Chondrocyte (in vitro differentiated cells): ENCODE measurements at places on chromosomes 7 and 10. TPM values are rescaled to one million over a fixed set of nuclear protein-coding genes. Genes with fewer than 3 reads are reported as not detected.

NEUROD6 gene
- not detected in 3 replicates for total RNA-seq

DNA sequence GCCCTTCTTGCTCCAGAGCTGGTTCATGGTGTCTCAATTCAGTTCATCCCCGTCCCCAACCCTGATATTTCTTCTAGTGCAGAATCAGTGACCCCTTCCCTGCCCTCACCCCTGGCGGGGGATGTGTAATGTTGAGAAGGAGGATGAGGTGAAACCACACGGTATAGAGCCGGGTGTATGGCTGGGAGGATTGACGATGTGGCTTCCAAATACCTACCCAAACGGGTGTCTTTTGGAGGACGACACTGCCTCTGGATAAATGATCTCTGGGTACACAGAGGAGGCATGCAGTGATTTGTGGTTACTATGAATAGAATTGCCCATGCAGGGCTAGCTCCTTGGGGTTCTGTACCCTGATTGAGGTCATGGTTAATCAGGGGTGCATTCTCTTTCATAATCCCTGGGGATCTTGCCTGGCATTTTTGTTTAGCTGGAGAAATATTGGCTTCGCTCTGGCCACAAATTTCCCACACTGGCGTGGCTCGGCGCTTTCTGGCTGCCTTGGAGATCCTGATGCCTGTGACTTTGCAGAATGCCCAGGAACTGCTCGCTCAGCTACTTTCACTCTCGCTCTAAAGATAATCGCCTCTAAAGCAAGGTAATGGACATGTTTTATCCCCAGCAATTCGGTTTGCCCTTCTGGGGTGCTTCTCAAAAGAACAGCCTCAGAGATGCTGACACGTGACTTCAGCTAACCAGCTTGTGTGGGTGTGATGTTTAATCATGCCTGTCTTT, 89.2 kb downstream of the RBM20 start:
- no peak for DNase-seq
- H3K27ac ChIP-seq = no peak overlapping the region
- no peak overlapping the region for H3K4me3 ChIP-seq
- H3K36me3 ChIP-seq = no peaks in the 10 kb centered on the region
- H3K27me3 ChIP-seq = peaks cover 25% of the 10 kb centered on the region
- H3K4me1 ChIP-seq = peaks cover 14% of the 10 kb centered on the region

GRCh38 chr10:126341491-126341890, 46.8 kb downstream of the ADAM12 start:
- H3K27ac ChIP-seq = no peak overlapping the region
- H3K4me3 ChIP-seq = no peak overlapping the region
- no peaks in the 10 kb centered on the region for H3K27me3 ChIP-seq
- no peaks in the 10 kb centered on the region for H3K4me1 ChIP-seq

- no peaks in the 10 kb centered on the region for H3K4me1 ChIP-seq
- no peak overlapping the region for H3K4me3 ChIP-seq
- no peaks in the 10 kb centered on the region for H3K36me3 ChIP-seq
Measured at GRCh38 chr7:27388561-27388960, 146.0 kb downstream of the EVX1 start.

DNA sequence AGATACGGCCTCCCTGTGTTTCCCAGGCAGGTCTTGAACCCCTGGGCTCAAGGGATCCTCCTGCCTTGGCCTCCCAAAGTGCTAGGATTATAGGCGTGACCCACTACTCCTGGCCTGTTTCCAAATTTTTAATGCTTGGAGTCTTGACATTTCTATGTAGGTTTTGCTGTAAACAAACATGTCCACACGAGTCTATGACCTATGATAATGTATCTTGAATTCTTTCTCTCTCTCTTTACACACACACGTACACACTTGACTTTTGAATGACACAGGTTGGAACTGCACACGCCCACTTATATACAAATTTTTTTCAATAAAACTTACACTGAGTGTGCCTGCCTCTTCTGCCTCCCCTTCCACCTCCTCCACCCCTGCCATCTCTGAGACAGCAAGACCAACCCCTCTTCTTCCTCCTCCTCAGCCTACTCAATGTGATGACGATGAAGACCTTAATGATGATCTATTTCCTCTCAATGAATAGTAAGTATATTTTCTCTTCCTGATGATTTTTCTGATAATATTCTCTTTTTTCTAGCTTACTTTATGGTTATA, 44.1 kb upstream of the LAMB1 start:
- no peaks in the 10 kb centered on the region for H3K27me3 ChIP-seq
- H3K4me1 ChIP-seq = peaks cover 35% of the 10 kb centered on the region
- DNase-seq = no peak
- no peak overlapping the region for H3K27ac ChIP-seq
- no peaks in the 10 kb centered on the region for H3K36me3 ChIP-seq

DNA sequence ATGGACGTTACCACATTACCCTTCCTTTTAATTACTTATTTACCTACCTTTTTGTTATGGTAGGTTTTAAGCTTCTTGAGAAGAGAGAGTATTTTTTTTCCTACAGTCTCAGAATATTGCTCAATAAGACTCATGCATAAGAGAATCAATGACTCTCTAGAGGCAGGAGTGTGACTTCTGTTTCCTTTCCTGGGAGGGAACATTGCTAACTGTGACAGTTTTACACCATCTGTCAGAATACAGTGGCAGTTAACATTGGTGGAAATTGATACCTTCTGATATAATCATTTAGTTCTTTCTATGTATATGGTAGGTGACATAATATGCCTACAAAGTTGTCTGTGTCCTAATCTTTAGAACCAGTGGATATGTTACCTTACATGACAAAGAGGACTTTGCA, 348.7 kb upstream of the POT1 start:
- H3K4me1 ChIP-seq = no peaks in the 10 kb centered on the region
- no peak overlapping the region for H3K4me3 ChIP-seq
- DNase-seq = no peak
- H3K27me3 ChIP-seq = peaks cover 2% of the 10 kb centered on the region
- H3K27ac ChIP-seq = no peak overlapping the region
- no peaks in the 10 kb centered on the region for H3K36me3 ChIP-seq

DNA sequence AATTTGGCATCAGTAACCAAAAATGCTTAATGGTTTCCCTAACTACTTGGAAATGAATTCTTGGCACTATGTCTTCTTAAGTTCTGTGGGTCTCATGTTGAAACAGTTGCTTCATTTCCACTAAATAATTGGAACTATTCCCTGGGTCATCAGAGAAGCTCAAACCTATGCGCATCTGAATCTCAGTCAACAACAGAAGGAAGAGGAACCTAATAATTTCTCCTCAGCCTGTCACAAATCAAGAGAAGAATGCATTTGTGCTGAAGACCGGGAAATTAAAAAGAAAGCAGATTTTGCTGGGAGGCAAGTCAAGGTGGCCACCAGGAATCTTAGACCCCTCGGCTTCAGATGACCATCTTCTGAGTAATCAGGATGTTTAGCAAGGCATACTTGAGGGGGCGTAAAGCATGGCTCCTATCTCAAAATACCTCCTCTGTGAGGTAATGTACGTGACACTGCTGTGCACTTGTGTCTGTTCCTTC, 41.4 kb downstream of the TOMM7 start:
- H3K27ac ChIP-seq = no peak overlapping the region
- no peak for DNase-seq
- peaks cover 14% of the 10 kb centered on the region for H3K4me1 ChIP-seq
- no peak overlapping the region for H3K4me3 ChIP-seq

DNA sequence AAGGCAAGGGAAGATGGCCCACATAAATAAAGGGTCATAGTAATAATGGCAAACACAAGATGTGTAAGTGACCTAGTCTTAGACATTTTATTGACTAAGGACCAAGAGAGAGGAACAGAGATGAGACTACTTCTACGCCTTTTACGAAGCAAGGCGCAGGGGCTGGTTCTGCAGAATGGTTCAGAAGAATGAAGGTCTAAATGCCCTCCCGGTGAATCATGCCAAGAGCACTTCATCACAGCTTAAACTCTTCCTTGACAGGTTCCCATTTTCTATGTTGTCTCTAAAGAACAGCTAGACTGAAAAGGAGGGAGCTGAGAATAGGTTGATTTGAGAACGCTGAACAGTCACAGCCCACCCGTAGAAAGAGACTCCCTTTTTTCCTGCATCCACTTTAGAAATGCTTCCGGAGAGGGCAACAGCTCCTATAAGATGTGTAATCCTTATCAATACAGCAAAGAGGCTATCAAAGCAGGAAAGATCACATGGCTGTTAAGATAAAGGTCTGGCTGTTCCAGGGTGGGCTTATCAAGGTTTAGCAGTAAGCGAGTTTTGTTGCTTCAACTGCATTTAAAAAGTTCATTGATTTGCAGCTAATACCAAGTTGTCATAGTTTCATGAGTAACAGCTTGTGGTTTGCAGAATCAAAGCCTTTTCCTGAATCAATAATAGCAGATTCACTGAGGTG, 93.4 kb upstream of the AUTS2 start:
- peaks cover 12% of the 10 kb centered on the region for H3K27me3 ChIP-seq
- H3K4me1 ChIP-seq = no peaks in the 10 kb centered on the region
- DNase-seq = no peak
- H3K27ac ChIP-seq = no peak overlapping the region
- peaks cover 2% of the 10 kb centered on the region for H3K36me3 ChIP-seq

GRCh38 chr7:12294701-12295100, 83.6 kb downstream of the TMEM106B start:
- no peak overlapping the region for H3K27ac ChIP-seq
- no peak for DNase-seq
- no peaks in the 10 kb centered on the region for H3K36me3 ChIP-seq
- no peak overlapping the region for H3K4me3 ChIP-seq
- H3K27me3 ChIP-seq = peaks cover 6% of the 10 kb centered on the region

- H3K4me1 ChIP-seq = no peaks in the 10 kb centered on the region
- peaks cover 3% of the 10 kb centered on the region for H3K36me3 ChIP-seq
- no peak overlapping the region for H3K27ac ChIP-seq
- DNase-seq = no peak
- H3K4me3 ChIP-seq = no peak overlapping the region
Measured at GRCh38 chr7:11170175-11170574, 196.5 kb downstream of the PHF14 start.

GRCh38 chr10:101047268-101047667, 14.5 kb upstream of the KAZALD1 start:
- no peak overlapping the region for H3K4me3 ChIP-seq
- H3K27me3 ChIP-seq = peaks cover 33% of the 10 kb centered on the region
- no peaks in the 10 kb centered on the region for H3K36me3 ChIP-seq
- peaks cover 20% of the 10 kb centered on the region for H3K4me1 ChIP-seq
- DNase-seq = no peak

DNA sequence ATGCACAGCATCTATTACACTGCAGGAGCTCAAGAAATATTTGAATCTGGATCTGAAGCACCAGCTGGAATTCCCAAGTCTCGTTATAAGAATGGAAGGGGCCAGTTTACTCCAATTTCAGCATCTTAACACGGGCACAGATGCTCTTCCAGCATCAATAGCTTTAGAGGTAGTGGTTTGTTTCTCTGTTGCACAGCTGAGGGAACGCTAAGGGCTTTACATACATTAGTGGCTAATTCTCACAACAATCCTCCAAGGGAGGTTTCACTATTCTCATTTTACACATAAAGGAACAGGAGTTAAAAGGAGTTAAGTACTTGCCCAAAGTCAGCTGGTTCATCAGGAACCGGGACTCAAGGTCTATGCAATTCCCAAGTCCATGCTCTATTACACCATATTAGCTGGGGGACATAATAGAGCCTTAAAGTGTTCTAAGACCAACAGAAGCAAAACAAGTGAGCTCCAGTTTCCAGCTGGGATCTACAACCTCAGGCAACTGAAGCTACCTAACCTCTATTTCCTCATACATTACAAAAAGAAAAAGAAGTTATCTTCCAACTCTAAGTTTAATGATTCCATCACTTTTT, 9.9 kb downstream of the XPNPEP1 start:
- no peak for DNase-seq
- peak overlapping the region; percentile 60 for H3K27ac ChIP-seq
- H3K4me3 ChIP-seq = no peak overlapping the region
- peaks cover 43% of the 10 kb centered on the region for H3K4me1 ChIP-seq
- peaks cover 18% of the 10 kb centered on the region for H3K36me3 ChIP-seq

DNA sequence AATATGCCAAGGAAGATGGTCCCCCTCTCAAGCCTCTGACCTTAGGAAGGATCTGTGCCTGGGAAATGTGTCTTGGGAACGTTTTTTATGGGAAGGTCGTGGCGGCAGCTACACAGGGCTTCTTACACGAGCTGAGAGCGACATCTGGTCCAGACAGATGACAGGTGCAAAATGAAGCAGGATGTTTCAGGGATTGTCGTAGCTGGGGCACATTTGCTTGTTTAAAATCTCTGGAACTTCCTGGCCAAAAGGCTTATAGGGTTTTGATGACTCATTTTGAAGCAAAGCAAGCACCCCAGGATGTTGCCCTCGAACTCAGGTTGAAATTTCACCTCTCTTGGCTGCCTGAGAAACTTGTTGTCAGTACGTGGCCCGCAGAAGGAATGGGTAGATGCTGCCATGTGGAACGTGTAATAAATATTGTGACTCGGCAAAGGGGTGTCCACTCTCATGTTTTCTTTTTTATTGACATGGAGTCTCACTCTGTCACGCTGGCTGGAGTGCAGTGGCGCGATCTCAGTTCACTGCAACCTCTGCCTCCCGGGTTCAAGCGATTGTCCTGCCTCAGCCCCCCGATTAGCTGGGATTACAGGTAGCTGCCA, 117.5 kb downstream of the CAMK1D start:
- H3K4me1 ChIP-seq = peaks cover 11% of the 10 kb centered on the region
- DNase-seq = no peak
- H3K27me3 ChIP-seq = no peaks in the 10 kb centered on the region
- H3K27ac ChIP-seq = peak overlapping the region; percentile 53
- no peaks in the 10 kb centered on the region for H3K36me3 ChIP-seq

DNA sequence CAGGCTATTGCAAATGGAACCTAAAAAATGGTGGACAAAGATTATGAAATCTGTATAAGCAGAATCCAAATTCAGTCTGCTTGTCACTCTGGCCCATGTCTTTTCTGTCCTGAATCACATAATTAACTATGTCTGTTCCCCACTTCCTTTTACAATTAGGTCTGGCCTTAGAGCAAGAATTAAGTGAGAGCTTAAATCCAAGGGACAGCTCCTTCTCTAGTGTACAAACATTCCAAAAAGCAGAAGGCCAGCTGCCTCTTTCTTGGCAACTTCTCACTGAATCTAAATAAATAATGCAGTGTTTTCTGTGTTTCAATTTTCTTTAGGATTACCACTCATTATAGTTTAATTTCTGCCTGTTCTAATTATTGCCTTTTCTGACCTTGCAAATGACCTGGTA, 39.3 kb upstream of the NEBL start:
- H3K36me3 ChIP-seq = peaks cover 7% of the 10 kb centered on the region
- DNase-seq = no peak
- no peaks in the 10 kb centered on the region for H3K27me3 ChIP-seq
- H3K27ac ChIP-seq = no peak overlapping the region
- H3K4me1 ChIP-seq = no peaks in the 10 kb centered on the region

DNA sequence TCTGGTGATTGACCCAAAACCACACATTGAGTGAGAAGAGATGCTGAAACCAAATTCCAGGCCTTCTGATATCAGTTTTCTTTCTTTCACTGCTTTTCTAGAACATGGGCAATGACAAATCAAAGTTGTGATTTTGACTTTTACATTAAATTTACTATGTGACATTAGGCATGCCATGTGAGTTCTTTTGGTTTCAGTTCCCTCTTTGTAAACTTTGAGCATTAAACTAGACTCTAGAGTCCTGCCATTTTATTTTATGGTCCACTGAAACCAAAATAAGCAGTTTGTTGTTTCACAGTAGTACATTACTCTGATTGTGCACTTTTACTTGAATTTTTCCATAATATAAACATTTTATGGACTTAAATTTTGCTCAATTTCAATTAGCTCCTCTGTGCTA, 381.1 kb upstream of the SEMA3D start:
- H3K27me3 ChIP-seq = no peaks in the 10 kb centered on the region
- DNase-seq = no peak
- no peak overlapping the region for H3K27ac ChIP-seq
- no peak overlapping the region for H3K4me3 ChIP-seq
- no peaks in the 10 kb centered on the region for H3K36me3 ChIP-seq
